G401 (cell line): ENCODE measurements at places on chromosomes 13 and 19.

GRCh38 chr13:24265453-24265852, 43.9 kb upstream of the C1QTNF9 start:
- no peak for DNase-seq

DNA sequence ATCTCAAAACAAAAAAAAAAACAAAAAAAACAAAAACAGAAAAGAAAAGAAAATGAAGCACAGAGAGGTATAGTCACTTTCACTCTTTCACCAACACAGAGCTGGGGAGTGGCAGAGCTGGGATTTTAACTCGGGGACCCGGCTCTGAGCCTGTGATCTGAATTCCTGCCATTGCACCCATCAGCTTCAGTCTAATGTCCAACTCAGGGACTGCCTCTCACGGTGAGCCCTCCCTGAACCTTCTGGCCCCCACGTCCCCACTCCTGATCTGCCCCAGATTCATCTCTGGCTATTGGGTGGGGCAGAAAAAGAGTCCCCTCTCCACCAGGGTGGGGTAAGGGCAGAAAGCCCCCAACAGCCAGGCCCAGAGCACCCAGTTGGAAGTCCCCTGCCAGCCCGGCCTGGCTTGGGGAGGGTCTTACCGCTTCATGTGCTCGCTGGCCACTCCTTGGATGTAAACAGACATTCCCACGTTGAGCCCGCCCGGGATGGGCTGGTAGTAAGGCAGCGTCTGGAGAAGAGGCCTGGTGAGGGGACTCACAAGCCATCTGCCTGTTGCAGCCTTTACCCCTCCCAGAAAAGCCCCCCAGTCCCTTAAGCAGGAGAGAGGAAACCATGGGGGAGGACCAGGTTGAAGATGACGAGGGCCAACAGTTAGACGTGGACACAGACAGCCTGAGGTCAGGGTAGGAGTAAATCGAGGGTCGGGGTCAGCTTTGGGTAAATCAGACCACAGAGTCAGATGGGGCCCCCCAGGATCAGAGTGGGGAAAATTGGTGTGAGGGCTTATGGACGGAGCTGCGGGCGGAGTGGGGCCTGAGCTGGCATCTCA, 520 bp downstream of the LGALS4 start:
- no peak for DNase-seq

GRCh38 chr19:13127811-13128575, 9.9 kb downstream of the NACC1 start:
- no peak for DNase-seq

GRCh38 chr13:90680826-90681225, 666.7 kb upstream of the MIR17HG start:
- DNase-seq = no peak

DNA sequence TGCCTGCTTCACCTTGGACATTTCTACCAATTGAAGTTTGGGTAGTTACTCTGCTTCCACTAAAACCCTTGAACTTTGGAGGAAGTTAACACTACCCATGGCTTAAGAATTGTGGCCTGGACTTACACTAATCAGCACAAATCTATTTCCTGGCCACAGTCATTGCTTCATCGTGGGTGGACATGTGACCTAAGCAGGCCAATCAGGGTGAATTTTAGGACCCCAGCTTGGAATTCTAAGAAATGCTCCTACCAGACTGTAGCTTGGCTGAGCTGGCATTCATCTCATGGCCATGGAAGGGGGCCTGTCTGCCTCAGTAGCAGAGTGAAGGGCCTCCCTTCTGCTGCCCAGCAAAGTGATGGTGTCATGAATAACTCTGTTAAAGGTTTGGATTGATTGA, 58.3 kb upstream of the SLC15A1 start:
- DNase-seq = no peak

- no peak for DNase-seq
Measured at GRCh38 chr13:41660411-41660810, 203.1 kb downstream of the RGCC start.

GRCh38 chr19:12946092-12946721, 545 bp downstream of the RAD23A start:
- peak; percentile 40 for DNase-seq

GRCh38 chr13:44110091-44110621, 230.5 kb downstream of the LACC1 start:
- peak; percentile 66 for DNase-seq
